Fibroblast of the aortic adventitia (primary cell): ENCODE measurements at places on chromosomes 6 and 20. TPM values are rescaled to one million over a fixed set of nuclear protein-coding genes. Genes with fewer than 3 reads are reported as not detected.

The SAPCD1 gene
- total RNA-seq = 0.90 and 6.2 TPM in 2 replicates

The DDX39B gene
- 197 and 290 TPM in 2 replicates for total RNA-seq

The CCN6 gene
- not detected in 2 replicates for total RNA-seq

The TMEM200A gene
- 61.5 and 137 TPM in 2 replicates for total RNA-seq

The SIRPA gene
- 12.2 and 18.3 TPM in 2 replicates for total RNA-seq

The MBOAT1 gene
- 0.90 and 5.0 TPM in 2 replicates for total RNA-seq

The BMP5 gene
- total RNA-seq = not detected in 2 replicates

The FAM209A gene
- not detected in 2 replicates for total RNA-seq

The TMEM242 gene
- total RNA-seq = 7.0 and 7.1 TPM in 2 replicates

The TREM2 gene
- total RNA-seq = not detected in 2 replicates

GRCh38 chr6:162237331-162237730, 490.2 kb downstream of the PRKN start:
- no peak for DNase-seq

- peak; percentile 73 for DNase-seq
Observed at GRCh38 chr6:1424306-1424927, 35.0 kb downstream of the FOXF2 start.

DNA sequence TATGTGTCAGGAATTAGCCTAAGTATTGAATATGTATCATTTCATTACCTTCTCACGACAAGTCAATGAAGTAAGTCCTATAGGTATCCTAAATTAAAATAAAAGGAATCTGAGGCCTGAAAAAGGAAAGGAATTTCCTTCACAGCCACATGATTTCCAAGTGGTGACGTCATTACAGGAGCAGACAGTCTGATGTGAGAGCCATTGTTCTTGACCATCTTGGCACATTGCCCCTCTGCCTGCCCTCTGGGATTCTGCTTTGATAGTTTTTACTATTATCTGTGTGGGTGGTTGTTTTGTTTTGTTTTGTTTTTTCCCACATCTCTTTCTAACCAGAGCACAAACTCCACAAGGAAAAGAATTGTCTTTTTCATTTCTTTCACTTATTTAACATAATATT, 219.8 kb upstream of the UFL1 start:
- no peak for DNase-seq

- peak; percentile 84 for DNase-seq
Observed at GRCh38 chr6:36368921-36369865, 18.3 kb downstream of the ETV7 start.

DNA sequence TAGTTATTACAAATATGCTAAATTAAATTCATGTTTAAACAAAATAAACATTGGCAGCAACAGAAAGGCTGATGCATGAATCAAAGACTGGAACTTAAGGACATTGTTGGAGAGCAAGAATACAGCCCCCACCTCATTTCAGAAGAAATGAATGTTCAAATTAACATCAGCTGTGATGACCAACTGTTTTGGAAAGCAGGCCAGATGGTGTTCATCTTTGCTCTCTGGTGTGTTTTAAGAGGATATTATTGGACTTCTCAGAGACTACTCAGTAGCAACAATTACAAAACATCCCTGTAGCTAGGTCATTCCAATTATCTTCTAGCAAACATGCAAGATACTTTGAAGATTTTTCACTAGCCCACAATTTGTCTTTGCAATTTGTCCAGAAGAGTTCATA, 118.6 kb upstream of the DOK5 start:
- no peak for DNase-seq

GRCh38 chr20:49712996-49713752, 504 bp downstream of the B4GALT5 start:
- DNase-seq = no peak

DNA sequence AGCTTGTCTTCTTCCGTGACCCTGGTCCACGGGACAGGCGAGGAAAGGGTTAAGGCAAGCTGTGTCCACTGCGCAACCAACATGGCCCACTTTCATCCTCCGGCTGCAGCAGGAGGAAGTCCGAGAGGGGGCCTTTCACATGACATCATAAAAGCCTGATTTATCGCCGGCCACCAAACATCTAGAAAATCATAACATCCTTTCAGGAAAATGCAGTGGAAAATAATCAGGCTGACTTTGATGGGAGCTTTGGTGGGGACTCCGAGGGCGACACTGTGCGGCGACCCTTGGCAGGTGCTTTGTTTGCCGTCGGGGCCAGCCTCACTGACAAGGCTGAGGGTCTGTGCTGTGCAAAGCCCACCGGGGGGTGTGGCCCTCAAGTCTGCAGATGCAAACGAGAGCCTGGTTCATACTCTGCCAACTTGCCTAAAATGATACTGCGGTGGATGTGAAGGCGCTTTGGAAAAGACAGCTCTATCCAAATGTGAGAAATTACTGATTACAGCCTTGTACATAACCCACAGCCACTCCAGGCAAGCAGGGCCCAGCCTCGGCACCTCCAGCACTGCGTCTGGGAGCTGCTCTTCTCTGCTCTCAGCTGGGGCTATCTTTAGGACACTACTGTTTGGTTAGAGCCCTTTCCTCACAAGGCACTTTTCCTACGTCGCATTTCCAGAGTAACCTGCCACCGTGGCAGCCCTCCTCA, 25.7 kb downstream of the FOXC1 start:
- no peak for DNase-seq

- no peak for DNase-seq
Observed at GRCh38 chr6:160513836-160514235, 150.2 kb downstream of the LPA start.

- DNase-seq = peak; percentile 82
Observed at GRCh38 chr6:112281821-112282615, 27.7 kb upstream of the LAMA4 start.

GRCh38 chr20:22949331-22950109, 85.6 kb upstream of the SSTR4 start:
- no peak for DNase-seq

- DNase-seq = no peak
Observed at GRCh38 chr6:122568350-122568749, 41.9 kb upstream of the PKIB start.

GRCh38 chr6:22067671-22068070, 229.2 kb downstream of the PRL start:
- no peak for DNase-seq

GRCh38 chr6:47479140-47479508, 1.5 kb downstream of the CD2AP start:
- no peak for DNase-seq

- no peak for DNase-seq
Observed at GRCh38 chr6:43621836-43622180, 7.3 kb downstream of the GTPBP2 start.

DNA sequence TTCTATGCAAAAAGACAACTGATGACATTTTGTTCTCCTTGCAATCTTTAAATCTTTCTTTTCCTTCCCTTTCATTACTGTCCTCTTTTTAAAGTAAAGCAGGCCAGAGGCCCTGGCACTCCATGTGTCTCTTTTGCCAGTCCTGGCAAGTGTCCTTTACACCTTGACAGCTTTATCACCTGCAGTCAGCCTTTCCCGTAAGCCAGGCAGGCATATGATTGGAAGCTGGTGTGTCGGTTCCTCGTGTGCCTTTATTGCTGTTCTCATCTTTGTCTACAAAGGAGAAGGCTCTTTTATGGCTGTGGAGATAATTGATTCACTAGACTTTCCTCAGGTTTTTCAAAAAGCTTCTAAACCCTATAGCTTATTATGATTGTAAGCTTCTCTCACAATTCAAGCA, 162.3 kb upstream of the FBXL4 start:
- DNase-seq = no peak

- DNase-seq = peak; percentile 3
Observed at GRCh38 chr6:122995921-122996793, at the start of gene CLVS2. Gene CLVS2, plus strand, starts transcription at chr6:122996235. Its CDS starts 1,543 bp downstream, at chr6:122997778.

- DNase-seq = no peak
Observed at GRCh38 chr6:138486249-138487101, 12.8 kb downstream of the NHSL1 start.

DNA sequence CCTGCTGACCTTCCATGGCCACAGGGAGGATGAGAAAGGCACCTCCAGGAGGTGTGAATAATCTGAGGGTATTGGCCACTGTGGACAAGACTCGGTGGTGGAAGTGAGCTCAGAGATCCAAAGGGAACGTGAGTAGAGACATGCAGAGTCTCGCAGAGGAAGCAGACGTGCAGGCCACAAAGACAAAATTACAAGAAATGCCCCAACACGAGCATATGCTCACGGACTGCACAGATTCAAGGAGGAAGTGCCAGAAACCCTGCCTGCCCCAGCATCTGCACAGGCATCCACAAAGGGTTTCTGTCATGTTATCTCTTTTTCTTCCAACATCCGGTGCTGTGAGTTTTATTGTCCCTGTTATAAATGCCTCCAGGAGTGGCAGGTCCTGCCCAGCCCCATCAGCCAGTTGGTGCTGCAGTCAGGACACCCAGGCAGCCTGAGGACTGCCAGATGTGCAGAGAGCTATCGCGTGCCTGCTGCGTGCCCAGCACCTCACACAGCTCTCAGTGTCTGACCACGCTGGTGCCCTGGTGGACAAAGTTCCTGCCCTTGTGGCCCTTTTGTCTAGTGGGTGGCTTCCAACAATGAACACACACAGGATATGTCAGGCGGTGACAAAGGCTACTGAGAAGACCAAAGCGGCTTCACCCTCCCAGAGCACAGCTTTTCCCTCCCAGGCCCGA, 34.0 kb upstream of the FANCE start:
- DNase-seq = no peak

DNA sequence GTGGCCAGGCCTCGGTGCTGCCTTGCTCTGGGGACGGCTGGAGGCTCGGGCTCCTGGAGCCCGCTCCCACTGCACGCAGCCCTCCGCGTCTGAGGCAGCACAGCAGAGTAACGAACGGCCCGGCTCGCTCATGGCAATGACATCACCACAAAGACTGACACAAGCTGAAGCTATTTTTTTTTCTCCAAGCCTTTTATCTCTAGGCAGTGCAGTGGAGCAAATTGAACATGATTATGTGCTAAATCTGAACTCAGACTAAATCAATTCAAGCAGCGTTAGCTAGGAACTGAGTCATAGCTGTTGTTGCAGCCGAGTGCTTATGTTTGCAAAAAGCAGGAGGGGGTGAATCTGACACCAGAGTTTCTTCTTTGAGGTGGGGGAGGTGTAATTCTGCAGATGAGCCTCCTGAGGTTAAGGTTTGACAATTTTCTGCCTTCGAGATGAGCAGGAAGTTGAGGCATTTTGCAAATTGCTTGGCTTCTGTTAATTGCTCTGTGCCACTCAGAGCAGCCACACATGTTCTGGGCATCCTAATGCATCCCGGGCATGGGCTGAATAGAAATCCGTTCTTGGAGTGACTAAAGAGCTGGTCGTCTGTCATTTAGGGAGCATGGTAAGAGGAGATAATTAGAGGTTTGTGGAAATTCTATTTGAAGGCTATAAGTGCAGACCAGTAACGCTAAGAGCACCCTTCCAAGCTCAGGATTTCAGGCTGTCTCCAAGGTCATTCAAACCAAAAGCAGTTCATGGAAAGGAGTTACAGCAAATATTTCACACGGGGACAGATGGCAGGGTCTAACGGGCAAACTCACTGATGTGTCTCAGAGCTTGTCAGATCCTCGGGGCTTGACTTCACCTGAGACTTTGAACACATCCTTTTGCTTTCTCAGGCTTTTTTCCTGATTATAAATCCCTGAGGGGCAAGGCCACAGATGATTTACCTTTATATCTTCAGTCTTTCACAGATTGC, 155.1 kb upstream of the ENPP5 start:
- peak; percentile 31 for DNase-seq

DNA sequence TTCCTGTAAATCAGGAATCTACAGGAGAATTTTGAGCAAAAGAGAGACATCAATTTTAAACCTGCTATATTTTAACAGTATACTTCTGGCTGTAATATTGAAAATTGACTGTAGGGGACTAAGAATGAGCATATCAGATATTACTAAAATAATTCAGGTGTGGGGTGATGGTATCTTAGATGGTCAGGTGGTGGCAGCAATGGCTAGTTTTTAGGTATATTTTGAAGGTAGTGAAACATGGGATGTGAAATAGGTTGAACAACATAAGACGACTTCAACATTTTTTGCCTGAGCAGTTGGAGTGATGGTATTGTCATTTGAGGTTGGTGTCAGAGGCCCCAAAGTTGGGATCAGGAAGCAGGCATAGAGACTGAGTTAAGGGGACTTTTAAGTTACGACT, 32.1 kb downstream of the FAM83B start:
- no peak for DNase-seq

DNA sequence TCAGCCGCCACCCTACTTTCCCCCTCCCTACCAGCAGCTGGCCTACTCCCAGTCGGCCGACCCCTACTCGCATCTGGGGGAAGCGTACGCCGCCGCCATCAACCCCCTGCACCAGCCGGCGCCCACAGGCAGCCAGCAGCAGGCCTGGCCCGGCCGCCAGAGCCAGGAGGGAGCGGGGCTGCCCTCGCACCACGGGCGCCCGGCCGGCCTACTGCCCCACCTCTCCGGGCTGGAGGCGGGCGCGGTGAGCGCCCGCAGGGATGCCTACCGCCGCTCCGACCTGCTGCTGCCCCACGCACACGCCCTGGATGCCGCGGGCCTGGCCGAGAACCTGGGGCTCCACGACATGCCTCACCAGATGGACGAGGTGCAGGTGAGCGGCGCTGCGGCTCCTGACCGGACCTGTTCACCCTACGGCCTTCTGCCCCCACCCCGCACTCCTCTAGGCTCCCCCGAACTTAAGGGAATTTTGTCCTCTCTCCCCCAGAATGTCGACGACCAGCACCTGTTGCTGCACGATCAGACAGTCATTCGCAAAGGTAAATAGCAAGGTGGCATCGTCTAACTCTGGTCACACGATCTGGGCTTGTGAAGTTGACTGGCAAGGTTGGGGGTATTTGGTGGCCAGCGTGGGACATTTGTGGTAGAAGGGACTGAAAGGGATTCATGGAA, 2.3 kb downstream of the TFAP2C start:
- DNase-seq = no peak

DNA sequence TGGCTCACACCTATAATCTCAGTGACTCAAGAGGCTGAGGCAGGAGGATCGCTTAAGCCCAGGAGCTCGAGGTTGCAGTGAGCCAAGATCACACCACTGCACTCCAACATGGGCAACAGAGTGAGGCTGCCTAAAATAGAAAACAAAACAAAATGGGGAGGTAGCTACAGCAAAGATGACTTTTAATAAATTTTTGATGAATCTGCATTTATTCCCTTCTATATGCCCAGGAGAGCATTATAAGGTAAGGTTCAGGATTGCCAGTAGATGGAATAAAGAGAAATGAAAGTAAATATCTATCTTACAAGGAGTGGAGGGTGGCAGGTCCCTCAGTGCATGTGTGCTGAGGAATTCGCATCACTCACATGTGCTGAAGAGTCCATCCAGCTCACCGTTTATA, 24.2 kb downstream of the UNC5CL start:
- no peak for DNase-seq

DNA sequence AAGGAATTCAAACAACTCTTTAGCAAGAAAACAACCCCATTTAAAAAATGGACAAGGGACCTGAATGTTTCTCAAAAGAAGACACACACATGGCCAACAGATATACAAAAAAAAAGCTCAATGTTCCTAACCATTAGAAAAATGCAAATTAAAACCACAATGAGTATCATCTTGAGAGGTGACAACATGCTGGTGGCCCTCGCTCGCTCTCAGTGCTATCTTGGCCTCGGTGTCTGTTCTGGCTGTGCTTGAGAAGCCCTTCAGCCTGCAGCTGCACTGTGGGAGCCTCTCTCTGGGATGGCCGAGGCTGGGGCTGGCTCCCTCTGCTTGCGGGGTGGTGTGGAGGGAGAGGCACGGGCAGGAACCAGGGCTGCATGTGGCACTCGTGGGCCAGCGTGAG, 13.4 kb downstream of the SPINT4 start:
- no peak for DNase-seq
